ENCODE measurements at places on chromosomes 4 and X.

DNA sequence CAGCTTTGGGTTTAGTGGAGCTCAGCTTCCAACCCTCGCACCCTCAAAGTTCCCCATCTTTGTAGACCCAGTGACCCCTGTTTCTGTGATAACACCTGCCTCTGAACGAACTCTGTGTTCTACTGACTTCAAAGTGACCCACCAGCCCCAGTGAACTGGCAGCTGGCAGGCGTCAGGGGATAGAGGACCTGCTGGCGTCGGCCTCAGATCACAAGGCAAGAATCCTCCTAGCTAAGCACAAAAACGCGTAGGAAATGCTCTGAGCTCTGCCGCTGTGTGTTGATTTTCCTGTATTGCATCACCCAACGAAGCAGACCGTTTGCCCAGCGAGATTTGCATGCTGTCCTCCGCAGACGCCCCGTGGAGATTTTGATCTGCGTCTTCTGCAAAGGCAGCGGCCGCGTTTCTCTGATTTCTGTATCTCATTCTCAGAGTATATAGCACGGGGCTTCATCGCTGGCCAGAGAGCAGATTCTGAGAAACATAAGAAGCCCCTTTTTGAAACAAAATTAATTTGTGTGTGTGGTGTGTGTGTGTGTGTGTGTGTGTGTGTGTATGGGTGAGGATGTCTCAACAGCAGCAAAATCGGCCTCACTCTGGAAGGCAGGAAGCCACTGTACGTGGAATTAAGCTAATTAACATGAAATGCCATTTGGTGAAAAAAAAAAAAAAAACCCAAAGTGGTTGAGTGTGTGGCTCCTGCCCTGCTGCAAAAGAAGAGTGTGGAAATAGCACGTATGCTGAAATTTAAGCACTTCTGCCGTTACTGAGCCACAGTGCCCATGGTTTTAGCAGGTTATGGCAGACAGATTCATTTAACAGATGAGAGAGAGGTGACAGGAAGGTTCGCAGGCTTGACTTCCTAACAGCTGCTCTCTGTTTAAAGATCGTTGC lies 29.2 kb upstream of the ASMTL start:
- H3K4me1 ChIP-seq: peaks cover 4% of the 10 kb centered on the region
- peaks cover 21% of the 10 kb centered on the region for H3K27me3 ChIP-seq

GRCh38 chrX:581720-582298 lies 48.8 kb upstream of the SHOX start:
- H3K4me3 ChIP-seq: no peak overlapping the region
- no peaks in the 10 kb centered on the region for H3K4me1 ChIP-seq

- H3K27ac ChIP-seq: no peak overlapping the region
- H3K4me3 ChIP-seq: no peak overlapping the region
- H3K27me3 ChIP-seq: peaks cover 57% of the 10 kb centered on the region
- H3K36me3 ChIP-seq: no peaks in the 10 kb centered on the region
- H3K4me1 ChIP-seq: no peaks in the 10 kb centered on the region
- no peak for DNase-seq
These were observed 48.0 kb upstream of the GRXCR1 start for GRCh38 chr4:42844422-42845070.

- no peak for DNase-seq
- H3K36me3 ChIP-seq: peaks cover 34% of the 10 kb centered on the region
These were observed 6.3 kb downstream of the MAGED1 start for GRCh38 chrX:51899741-51900140.

DNA sequence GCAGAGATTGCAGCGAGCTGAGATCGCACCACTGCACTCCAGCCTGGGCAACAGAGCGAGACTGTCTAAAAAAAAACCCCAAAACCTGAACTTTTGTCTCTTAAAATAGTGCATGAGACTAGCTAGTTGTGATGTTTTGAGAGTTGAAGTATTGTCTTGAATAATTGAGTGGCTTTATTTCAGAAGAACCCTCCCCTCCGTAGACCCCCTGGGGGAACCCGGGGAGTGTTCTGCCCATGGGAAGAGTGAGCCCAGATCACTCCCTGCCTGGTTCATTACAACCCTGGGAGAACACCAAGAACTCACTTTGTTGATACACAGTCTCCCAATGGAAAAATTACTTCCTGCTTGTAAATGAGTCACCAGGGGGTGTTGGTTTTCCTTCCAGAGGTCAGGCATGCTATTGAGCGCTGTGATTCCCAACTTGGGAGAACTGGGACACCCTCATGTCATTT lies 65.3 kb upstream of the SHISA3 start:
- H3K4me3 ChIP-seq: no peak overlapping the region
- no peak for DNase-seq
- H3K4me1 ChIP-seq: peaks cover 3% of the 10 kb centered on the region
- H3K36me3 ChIP-seq: no peaks in the 10 kb centered on the region
- no peaks in the 10 kb centered on the region for H3K27me3 ChIP-seq
- no peak overlapping the region for H3K27ac ChIP-seq
